K562 (cell line): ENCODE measurements at places on chromosomes 13 and 19. TPM values are rescaled to one million over a fixed set of nuclear protein-coding genes. Genes with fewer than 3 reads are reported as not detected.

ZNF829 gene
- 0.02 TPM in 1 of 2 replicates, not detected in the other for total RNA-seq

ZNF431 gene
- 13.5 and 16.2 TPM in 2 replicates for total RNA-seq

GNA15 gene
- 0.13 and 0.24 TPM in 2 replicates for total RNA-seq

CCL25 gene
- not detected in 2 replicates for total RNA-seq

DNA sequence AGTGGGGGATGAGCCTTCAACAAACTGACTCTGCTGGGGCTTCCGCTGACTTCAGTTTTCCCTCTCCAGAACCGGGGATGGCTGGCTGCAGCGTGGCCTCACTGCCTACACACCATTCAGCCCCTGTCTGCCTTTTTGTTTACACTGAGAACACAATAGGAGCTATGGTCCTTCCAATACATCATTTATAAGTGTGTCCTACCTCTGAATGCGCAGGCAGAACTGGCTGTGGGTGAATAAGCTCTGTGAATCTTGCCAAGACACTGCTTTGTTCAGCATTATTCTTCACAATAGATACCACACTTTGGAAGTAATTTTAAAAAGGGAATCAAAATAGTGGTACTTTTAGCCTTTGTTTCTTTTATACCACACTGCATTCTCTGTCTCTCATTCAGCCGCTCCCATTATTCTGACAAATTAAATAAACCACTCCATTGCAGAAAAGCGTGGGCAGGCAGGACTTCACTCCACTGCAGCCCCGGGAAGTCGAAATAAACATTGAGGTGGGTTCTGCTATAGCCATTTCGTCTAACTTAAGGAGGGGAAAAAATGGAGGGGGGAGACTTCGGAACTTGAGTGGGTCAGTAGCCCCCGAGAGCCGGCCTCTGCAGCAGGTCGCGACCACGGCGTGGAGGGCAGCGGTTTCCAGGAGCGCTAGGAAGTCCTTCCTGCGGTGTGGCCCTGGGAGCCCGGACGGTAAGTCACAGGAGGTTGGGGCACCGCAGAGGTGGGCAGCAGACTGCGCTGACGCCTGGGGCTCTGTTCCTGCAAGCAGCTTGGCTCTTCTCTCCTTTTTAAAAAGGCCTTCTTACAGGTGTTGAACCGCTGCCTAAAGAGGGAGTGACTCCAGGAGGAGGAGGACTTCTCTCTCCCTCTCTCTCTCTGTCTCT, 94.8 kb upstream of the SOX1 start:
- DNase-seq, result no peak

DNA sequence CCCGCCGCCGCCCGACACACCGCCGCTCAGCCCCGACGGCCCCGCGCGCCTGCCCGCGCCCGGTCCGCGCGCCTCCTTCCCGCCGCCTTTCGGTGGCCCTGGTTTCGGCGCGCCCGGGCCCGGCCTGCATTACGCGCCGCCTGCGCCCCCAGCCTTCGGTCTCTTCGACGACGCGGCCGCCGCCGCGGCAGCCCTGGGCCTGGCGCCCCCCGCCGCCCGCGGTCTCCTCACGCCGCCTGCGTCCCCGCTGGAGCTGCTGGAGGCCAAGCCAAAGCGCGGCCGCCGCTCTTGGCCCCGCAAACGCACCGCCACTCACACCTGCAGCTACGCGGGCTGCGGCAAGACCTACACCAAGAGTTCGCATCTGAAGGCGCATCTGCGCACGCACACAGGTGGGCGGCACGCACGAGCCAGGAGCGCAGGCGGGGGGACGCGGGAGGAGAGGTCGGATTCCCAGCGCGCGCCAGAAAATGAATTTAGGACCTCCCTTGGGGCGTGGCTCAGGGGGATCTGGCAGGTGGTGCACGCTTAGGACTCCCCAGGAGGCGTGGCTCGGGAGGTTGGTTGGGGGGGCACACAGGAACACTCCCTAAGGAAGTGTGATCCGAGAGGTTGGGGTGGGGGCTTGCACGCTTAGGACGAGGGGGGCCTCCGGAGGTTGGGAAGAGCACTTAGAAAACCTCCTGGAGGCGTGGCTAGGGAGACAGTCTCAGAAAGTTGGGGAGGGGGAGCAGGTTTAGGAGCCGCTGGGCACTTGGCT, 1.2 kb downstream of the KLF2 start:
- DNase-seq, result no peak

DNA sequence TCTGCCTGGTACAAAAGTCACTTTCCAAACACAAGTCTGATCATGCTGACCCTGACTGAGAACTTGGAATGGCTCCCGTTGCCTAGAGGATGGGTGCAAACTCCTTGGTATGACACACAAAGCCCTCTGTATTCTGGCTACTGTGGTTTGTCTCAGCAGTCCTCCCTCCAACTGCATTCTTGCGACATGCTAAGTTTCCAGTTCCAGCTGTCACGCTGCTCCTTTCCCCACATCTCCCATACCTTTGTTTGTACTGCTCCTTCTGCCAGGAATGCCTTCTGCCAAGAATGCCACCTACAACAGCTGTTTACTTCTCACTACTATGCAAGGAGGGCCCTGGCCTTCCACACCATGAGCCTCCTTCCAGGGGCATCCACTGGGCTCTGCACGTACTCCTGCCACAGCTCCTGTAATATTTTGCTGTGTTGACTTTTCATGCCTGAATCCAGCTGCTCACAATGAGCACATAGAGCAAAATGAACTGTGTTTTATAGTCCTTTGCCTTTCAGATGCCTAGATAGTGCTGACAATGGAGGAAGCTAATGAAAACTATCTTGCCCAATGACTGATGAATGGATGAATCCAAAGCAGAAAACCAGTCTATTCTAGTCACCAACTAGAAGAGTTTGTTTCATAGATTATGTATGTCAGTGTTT, 543.7 kb downstream of the EFNB2 start:
- no peak for DNase-seq

DNA sequence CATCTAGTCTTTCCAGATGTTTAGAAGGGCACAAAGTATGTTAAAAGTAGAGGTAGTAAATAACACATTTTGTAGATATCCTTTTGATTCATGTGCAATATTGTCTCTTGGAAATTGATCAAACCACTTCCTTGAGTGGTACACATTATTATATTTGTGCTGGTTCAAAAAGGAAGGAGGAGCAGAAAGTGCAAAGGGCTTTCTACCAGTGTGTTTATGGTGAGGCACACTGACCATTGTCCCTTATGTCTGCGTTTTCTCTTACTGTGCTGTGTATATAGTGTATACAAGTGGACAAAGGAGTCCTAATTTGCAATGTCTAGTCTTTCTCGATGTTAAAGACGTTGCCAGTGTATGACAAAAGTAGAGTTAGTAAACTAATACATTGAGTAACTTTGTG, 41.4 kb upstream of the FLT1 start:
- no peak for DNase-seq

DNA sequence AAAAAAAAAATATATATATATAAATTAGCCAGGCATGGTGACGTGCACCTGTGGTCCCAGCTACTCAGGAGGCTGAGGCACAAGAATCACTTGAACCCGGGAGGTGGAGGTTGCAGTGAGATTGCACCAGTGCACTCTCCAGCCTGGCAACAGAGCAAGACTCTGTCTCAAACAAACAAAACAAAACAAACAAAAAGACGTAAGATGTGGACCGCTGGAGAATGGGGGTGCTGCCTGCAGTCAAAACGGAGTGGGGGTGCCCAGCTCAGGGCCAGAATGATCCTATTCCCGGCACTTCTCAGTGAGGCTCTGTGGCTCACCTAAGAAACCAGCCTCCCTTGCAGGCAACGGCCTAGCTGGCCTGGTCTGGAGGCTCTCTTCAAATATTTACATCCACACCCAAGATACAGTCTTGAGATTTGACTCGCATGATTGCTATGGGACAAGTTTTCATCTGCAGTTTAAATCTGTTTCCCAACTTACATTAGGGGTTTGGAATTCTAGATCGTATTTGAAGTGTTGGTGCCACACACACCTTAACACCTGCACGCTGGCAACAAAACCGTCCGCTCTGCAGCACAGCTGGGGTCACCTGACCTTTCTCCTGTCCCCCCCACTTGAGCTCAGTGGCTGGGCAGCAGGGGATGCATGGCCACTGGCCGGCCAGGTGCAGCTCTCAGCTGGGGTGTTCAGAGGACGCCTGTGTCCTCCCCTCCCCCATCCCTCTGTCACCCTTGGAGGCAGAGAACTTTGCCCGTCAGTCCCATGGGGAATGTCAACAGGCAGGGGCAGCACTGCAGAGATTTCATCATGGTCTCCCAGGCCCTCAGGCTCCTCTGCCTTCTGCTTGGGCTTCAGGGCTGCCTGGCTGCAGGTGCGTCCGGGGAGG, at the start of gene F7:
F7 (plus strand) TSS at position 760 of the 889 bp plus-strand sequence; CDS start at position 811, 51 bp downstream.
- no peak for DNase-seq

GRCh38 chr19:41431426-41432386, 4.5 kb upstream of the B3GNT8 start:
- peak; percentile 57 for DNase-seq

DNA sequence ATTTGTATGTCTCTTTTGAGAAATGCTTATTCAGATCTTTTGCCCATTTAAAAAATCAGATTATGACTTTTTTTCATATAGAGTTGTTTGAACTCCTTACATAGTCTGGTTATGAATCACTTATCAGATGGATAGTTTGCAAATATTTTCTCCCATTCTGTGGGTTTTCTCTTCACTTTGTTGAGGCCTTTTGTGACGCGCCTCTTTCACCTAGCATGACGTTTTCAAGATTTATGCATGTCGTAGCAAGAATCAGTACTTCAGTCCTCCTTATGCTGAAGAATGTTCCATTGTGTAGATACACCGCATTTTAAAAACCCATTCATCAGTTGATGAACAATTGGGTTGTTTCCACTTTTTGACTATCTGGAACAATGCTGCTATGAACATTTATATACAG, 13.4 kb downstream of the PABPC3 start:
- no peak for DNase-seq

DNA sequence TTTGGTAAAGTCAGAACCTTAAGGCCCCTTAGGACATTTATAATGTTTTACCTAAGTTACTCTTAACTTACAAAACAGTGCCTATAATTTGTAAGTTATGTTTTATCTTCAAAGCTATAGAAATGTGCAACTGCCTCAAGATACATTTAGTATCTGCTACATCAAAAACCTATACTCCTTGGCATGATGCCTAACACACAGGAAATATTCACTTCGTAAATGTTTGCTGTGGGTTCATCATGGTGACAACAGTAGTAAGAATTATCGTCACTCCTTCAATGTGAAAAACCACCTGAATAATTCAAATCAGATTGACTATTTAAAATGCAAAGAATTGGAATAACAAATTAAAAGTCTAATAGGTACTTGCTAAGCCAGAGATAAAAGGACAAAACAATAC, 184.1 kb downstream of the DIAPH3 start:
- DNase-seq, result no peak

DNA sequence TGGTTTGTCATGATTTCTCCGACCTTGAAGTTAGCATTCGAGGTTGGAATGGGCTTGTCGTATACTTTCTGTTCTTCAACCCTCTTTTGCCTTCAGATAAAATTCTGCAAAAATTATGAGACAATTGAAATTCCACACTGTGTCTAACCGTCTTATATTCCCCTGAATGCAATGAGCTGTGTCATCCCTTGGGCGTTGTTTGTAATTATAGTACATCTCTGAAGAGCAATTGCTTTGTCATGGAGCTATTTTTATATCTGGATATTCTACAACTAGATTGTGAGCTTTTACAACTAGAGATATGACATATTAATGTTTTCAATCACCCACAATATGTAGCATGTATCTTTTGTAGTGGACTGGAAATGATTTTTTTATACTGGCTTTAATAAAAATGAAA, 631.8 kb upstream of the SLC10A2 start:
- DNase-seq, result no peak

GRCh38 chr19:32876919-32877285, 7.3 kb upstream of the SLC7A9 start:
- no peak for DNase-seq

DNA sequence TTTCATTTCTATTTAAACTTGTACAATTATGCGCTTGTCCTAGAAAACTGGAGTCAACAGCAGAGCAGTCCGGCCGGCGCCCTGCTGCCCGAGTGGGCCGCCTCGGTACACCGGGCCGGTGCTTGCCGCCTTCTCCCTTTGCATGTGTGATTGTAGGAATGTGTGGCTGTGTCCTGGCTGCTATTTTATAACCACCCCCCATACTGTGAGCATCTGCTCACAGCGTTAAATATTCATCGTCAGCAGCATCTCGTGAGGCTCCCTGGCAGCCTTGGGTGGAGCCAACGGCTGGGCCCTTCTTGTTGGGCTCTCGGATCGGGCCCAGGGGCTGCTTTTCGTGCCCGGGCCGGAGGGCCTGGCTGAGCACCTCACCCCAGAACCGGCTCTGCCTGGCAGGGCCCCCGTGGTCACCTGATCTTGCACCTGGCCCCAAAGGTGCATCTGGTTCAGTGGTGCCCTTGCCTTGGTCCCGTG, 10.6 kb downstream of the PIAS4 start:
- DNase-seq, result no peak

DNA sequence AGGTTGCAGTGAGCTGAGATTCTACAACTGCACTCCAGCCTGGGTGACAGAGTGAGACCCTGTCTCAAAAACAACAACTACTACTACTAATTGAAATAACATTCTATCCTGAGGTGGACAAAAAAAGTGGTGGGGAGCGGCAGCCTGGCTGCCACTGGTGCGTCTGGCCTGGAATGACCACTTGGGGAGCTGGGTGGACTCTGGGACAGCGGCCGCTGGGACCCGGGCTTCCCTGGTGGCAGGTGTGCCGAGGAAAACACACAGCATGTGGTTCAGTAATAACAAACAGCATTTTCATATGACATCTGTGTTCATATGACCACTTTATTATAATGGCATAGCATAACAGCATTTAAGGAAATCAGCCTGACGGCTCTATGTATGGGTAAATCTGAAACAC, 33.9 kb downstream of the TFDP1 start:
- no peak for DNase-seq

- DNase-seq, result no peak
These were observed 22.3 kb upstream of the CYSLTR2 start for GRCh38 chr13:48631441-48631840.

DNA sequence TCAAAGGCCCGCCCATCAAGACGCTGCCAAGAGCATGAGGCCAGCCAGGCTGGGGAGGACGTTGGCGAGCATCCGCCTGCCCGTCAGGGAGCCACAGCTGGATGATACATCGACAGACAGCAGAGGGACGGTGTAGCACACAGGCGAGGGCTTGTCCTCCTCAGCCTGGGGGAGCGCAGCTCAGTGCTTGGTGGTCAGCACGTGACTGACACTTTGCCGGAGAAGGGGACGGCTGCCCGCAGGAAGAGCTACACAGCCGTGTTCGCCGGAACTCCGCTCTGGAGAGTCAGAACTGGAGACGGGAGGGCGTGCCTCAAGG, 34.1 kb downstream of the CSNK1G2 start:
- DNase-seq, result no peak

DNA sequence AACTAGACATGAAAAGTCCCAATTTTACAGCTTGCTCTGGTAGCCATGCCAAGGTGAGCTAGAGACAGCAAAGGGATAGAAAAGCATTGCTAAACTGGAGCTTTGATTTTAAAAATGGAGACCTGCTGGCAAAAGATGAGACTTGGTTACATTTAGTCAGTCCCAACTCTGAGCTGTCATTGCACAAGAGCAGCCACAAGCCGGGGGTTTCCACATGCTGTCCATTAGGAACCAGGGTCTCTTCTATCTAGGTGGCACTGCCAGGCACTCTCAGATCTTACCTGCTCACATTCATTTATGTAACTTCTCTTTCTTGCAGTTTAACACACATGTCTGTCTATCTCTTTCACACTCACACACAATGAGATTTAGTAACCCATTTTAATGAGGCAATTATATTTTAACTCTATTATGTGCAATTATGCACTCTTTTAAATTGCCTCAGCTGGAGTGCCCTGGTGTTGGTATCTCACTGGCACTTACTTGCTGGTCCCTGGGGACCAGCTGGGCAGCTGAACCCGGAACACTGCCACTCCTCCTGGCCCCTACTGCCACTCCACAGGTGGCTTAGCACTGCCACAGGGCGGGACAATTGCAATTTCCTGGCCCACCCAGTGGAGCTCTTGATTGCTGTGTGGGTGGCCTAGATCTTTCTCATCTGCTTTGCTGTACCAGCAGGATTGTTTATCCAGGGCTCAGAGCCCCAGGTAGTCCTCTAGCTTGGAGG, 112.5 kb downstream of the COG6 start:
- no peak for DNase-seq
